Melanocyte of skin (primary cell): ENCODE measurements at places on chromosomes 1 and 21. TPM values are rescaled to one million over a fixed set of nuclear protein-coding genes. Genes with fewer than 3 reads are reported as not detected.

Gene FNDC7
- total RNA-seq = 0.33 and 0.62 TPM in 2 replicates

Gene S100A2
- total RNA-seq = 0.77 and 1.3 TPM in 2 replicates

Gene RNF115
- total RNA-seq = 8.3 and 9.3 TPM in 2 replicates

Gene OR2T29
- not detected in 2 replicates for total RNA-seq

Gene SLC22A15
- 6.3 and 9.3 TPM in 2 replicates for total RNA-seq

Gene ATXN7L2
- 2.1 and 3.3 TPM in 2 replicates for total RNA-seq

Gene FCRLB
- total RNA-seq = 3.3 and 4.2 TPM in 2 replicates

Gene BRINP3
- total RNA-seq = not detected in 2 replicates

Gene PTAFR
- total RNA-seq = 0.15 TPM in 1 of 2 replicates, not detected in the other

Gene LCE2A
- 1.3 TPM in 1 of 2 replicates, not detected in the other for total RNA-seq

Gene F3
- 0.93 and 2.0 TPM in 2 replicates for total RNA-seq

Gene BSND
- total RNA-seq = not detected in 2 replicates

Gene TNNI3K
- under 0.01 and 0.73 TPM in 2 replicates for total RNA-seq

Gene LRRC39
- total RNA-seq = 0.33 and 0.46 TPM in 2 replicates

Gene GBP7
- not detected in 2 replicates for total RNA-seq

Gene DCST1
- total RNA-seq = not detected in 2 replicates

Gene CDA
- 0.15 TPM in 1 of 2 replicates, not detected in the other for total RNA-seq

Gene C1orf210
- not detected in 2 replicates for total RNA-seq

Gene MRTO4
- total RNA-seq = 49.0 and 49.5 TPM in 2 replicates

Gene AKNAD1
- total RNA-seq = 0.69 TPM in 1 of 2 replicates, not detected in the other

Gene CD1E
- total RNA-seq = not detected in 2 replicates

Gene RCSD1
- under 0.01 TPM in 1 of 2 replicates, not detected in the other for total RNA-seq

Gene CDKN2C
- total RNA-seq = 12.0 and 24.8 TPM in 2 replicates
